ENCODE measurements at places on chromosomes 16 and 17.

DNA sequence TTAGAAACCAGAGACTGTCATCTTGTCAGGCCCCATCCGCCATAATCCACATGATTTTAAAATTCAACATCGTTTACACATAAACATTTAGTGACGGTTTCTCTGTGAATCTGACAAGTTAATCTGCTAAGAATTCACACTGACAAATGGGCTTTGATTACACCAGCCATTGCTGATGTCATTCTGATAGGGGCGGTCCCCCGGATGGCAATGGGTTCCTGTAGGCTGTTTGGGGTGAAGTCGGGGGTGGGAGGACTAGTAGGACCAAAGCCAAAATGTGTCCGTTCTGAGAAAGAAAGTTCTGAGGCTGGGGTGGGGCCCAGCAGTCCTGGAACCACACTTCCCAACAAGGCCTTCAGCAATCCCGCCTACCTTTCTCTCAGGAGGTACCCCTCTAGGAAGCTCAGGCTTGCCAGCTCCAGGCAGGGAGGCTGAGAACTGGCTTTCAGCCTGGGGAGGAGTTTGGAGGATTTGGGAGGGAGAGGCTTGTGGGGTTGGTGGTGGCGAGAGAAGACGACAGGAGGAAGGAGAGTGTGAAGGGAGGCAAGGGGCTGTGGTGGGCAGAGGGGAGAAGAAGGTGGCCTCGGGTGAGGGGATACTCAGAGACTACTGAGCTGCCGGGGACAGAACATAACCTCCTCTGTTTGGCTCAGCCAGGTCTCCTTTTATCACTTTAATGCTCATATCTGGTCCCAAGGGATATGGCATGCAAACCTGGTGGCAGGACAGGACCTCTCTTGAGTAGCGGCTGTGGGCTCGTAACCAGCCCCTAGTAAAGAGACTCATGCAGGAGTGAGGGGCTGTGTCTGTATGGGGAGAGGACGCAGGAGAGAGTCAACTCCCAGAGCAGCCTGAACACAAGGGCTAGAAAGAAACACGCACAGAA lies 8.6 kb downstream of the HIC1 start:
- DNase-seq = peak; percentile 81

DNA sequence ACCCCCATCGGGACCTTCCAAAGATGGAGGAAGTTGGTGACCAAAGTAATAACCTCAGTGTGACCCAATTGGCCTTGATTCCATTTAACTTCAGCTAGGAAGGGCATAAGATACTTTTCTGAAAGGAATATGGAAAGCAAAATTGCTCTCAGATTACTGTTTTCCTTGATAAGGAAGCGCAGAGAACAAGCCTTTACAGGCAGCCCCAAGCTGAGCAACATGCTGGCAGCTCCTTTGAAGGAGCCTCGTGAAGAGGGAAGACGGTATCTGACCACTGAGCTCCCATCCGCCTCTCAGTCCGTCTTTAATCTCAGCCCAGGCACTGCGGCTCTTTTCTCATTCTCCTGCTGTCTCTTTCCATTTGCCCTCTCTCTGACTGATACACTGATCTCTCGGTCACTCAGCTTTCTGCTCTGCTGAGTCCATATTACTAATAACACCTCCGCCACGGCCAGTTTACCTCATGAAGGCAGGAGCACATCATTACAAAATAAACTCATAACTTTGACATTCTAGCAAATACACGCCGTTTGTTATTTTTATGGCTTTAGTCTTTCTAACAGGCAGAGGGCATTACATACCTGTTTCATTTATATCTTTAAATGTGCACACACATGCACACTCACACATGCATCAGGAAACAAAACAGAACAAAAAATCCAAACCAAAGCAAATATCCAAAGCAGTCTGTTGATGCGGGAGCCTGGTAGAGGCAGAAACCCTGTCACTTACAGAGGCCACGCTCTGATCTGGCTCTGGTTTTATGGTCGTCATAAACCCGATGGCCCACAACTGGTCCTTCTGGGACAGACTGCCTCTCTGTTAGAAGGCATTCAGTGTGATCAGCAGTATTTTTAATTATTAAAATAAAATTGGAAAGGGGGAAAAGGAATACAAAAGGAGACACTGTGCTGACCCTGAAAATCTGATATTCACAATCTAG lies 183.2 kb downstream of the AATF start:
- no peak for DNase-seq

GRCh38 chr17:75094871-75095399 lies 7.2 kb downstream of the SLC16A5 start:
- no peak for DNase-seq

- DNase-seq = peak; percentile 39
Measured at GRCh38 chr16:86044241-86044671, 145.3 kb downstream of the IRF8 start.

- DNase-seq = no peak
Measured at GRCh38 chr17:38857271-38857670, 3.8 kb upstream of the RPL23 start.

DNA sequence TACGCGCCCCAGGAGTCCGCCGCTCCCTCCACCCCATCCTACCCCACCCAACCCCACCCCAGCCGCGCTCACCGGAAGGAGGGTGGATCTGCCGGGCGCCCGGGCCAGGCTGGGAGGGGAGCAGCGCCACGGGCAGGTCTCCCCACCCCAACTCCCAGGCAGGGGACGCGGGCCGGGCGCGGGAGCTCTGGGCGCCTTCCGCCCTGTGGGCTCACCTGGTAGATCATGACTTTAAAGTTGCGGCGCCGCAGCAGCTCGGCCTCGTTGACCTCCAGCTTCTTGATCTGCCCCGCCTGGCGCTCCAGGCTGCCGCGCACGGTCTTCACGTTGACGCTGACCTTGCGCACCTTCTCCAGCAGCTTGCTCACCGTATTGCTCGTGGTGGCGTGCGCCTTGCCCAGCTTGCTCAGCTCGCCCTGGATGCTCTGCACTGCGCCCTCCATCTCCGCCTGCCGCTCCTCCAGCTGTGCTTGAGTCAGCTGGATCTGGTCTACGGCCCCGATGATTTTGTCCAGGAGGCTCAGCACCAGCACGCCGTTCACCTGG lies 571 bp downstream of the CAVIN1 start:
- DNase-seq = peak; percentile 35

DNA sequence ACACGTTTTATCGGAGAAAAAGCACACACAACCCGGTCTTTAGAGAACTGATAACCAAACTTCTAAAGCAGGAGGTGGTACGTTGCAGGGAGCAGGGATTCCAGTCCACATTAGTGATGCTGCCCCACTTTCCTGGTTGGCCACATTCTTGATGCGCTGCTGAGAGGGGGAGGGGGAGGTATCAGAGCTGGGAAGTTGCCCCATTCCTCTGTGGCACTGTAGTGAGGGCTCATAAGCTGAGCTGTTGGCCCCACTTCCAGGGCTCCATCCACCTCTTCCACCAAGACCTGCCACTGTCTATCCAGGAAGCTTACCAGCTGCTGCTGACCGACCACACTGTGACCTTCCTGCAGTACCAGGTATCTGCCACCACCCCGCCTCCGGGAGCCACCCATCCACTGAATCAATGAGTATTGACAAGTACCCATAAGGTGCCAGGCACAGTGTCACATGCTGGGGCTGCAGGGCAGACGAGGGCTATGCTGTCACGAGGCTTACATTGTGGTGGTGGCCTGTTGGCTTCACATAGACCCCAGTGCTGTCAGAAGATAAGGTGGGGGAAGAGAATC lies 1.1 kb downstream of the TSEN54 start:
- no peak for DNase-seq

GRCh38 chr16:54879681-54880080 lies 51.0 kb upstream of the IRX5 start:
- no peak for DNase-seq

- DNase-seq = no peak
Measured at GRCh38 chr16:78842950-78843349, 743.5 kb downstream of the WWOX start.

DNA sequence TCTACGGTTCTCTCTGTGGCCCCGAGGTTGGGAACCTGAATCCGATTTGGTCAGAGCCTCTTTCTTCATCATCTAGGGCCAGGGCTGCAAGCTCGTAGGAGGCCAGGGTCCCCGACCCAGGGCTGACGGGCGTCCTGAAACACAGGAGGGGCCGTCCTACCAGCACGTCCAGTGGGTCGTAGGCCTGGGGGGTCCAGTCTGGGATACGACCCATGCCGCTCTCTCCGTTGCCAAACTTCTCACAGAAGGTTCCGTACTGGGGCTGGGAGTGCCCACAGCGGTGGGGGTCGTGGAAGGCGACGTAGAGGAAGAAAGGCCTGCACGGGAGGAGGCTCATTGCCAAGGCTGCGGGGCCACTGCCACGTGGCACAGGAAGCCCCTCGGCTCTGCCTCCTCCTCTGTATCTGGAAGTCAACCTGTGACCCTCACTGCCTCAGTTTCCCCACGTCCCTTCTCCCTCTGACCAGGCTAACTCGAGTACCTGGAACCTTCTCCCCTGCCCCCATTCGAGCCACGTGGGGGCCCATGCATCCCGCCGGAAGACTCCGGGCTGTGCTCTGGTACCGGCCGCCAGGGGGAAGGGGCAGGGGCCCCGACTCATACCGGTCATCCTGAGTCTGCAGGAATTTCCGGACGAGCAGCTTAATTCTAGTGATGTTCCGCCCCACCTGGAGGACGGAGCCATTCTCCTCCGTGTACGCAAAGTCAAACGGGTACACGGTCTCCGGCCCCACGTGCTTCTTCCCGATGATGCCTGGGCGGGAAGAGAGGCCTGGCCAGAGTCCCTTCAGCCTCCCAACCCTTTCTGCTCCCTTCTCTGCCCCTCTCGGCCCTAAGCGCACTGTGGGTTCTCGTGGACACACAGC lies 5.9 kb downstream of the SGSH start:
- no peak for DNase-seq

DNA sequence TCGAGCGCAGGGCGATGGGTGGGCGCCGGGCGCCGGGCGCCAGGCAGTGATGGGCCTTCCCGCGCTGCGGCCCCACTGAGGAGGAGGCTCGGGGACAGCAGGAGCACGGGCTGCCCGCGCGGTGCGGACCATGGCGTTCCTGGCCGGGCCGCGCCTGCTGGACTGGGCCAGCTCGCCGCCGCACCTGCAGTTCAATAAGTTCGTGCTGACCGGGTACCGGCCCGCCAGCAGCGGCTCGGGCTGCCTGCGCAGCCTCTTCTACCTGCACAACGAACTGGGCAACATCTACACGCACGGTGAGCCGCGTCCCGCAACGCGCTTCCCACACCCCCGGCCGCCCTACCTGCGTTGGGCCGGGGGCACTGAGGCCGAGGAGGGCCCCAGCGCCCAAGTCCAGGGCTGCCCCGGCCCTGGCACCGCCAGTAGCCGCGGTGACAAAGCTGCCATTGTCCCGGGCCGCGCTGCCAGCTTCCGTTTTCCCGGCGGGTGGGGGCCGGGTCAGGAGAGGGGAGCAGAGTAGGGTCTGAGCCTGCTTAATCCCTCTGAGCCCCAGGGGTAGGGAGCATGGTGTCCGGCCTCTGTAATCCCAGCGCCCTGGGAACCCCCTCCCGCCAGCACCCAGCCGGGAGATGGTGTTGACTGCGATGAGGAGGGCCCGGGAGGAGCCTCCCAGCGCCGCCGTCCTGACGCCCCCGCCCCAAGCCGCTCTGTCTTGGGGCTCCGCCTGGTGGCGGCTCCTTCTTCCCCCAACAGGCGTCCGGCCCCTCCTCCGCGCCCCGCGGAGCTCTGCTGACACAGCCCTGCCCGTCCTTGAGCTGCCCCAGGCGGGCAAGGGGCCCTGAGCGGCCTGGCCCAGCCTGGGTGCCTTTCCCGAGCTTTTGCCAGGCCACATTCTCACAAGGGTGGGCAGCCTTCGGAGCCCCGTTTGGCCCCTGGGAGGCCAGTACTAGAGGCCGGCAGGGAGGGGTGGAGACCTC lies 685 bp downstream of the PAQR4 start:
- peak; percentile 37 for DNase-seq

GRCh38 chr16:46428108-46429061 lies 192.8 kb downstream of the SHCBP1 start:
- no peak for DNase-seq

GRCh38 chr16:65975049-65975708 lies 391.3 kb upstream of the CDH5 start:
- peak; percentile 72 for DNase-seq

- no peak for DNase-seq
Measured at GRCh38 chr17:56937687-56938086, 23.2 kb downstream of the COIL start.

DNA sequence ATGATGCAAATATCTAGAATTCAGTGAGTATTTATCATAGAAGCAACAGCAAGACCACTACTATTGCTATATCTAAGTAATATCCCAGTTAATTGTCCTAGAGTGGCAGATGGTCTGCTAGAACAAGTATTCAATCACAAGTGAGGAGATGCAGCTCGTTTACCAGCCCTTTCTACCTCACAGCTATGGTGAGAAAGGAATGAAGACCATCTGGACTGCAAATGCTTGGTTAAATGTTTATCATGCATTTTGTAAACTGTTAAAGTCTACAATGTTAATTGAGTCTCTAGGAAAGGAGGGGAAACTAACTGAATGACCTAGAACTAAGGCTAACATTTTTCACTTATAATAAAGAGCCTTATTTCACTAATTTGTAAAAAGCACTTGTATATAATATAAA lies 52.5 kb downstream of the CNOT1 start:
- DNase-seq = no peak

DNA sequence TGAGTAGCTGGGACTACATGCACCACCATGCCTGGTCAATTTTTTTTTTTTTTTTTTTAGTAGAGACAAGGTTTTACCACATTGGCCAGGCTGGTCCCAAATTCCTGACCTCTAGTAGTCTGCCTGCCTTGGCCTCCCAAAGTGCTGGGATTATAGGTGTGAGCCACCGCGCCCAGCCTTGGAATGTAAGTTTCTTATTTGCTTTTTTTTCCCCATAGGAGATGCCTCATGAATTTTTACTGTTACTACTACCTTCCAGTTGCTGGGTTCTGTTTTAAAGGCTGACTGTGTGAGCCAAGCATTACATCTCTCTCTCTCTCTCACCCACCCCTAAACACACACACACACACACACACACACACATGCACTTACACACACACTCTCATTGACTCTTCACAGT lies 112.6 kb downstream of the RGS9 start:
- no peak for DNase-seq

DNA sequence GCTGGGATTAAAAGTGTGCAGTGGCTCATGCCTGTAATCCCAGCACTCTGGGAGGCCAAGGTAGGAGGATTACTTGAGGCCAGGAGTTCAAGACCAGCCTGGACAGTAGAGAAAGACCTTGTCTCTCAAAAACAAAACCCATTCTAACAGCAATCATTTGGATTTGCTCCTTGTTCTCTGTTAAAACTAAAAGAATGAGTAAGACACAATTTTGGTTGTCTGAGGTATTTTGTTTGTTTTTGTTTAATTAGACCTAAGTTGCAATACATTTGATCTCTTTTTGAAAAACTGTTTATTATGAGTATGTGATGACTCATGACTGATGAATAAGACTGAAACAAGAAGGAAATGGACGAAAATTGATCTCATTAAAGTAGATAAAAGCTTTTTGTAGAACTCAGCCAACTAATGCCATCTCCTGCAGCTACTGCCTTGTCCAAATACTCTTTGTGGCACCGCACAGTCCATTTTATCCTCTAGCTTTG lies 29.0 kb downstream of the GLG1 start:
- peak; percentile 26 for DNase-seq

- no peak for DNase-seq
Measured at GRCh38 chr17:47990962-47991731, 20.2 kb downstream of the CDK5RAP3 start.
